ENCODE measurements at places on chromosomes 11 and 22.

GRCh38 chr22:20434773-20435172, 2.9 kb downstream of the SCARF2 start:
- no peak for DNase-seq

- peak; percentile 6 for DNase-seq
Measured at GRCh38 chr11:18540207-18541009, 13.7 kb upstream of the TSG101 start.

DNA sequence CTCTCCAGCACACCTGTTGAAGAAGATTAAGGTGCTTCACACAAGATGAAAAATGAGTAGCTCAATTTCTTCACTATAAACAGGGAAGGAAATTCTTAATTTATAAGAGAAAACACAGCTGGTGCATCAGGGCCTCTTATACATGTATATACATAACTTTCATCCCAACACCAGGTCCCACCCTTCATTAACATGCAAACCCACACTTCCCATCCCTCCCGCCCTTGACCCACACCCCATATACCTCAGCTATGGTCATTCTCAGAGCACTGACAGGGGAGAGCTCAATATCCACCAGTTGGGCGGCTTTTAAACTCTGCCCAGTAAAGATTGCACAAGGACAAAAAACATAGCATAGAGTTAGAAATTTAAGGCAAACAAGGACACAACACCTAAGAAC, 85.8 kb downstream of the ATG16L2 start:
- DNase-seq = no peak

- peak; percentile 53 for DNase-seq
Measured at GRCh38 chr22:19909350-19910179, 32.0 kb upstream of the COMT start.

DNA sequence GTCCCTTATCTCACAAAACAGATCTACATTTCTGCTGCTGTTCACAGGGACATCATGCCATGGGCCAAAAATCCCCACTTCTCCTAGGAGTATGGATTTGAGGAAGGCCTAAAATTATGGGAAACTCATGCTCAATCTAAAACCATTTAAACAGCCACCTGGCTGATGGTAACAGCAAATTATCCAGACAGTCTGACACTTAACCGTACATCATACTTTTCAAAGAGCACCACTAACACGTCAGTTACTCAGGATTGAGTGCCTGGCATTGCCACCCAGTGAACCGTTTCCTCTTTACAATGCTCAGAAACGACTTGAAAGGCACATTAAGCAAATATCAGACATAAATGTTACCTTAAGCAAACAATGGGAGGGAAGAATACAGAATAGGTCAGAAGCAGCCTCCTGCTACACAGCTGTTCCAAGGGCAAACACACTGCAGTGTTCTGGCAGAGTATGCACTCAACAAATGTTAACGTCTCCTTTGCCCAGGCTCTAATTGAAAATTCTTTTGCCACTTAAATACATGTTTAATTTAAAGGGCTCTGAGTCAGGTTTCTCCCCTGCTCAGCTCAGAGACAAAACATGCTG, 18.8 kb upstream of the SLC36A4 start:
- DNase-seq = peak; percentile 99

DNA sequence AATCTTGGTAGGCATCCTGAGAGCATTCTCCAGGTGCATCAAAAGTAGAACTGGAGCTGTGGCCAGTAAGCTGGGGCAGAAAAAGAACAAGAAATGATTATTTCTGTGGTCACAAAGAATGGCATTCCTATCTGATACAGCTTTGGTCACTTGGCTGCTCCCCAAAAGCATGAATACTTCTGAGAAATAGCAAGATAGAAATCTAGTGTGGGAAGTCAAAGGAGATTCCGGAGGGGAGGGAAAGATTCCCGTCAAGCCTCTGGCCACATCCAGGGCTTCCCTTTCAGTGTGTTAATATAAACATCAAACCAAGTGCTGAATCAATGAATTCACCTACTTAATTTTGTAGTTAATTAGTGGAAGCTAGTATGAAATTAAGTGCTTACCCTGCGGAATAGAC, 1185.4 kb downstream of the LRRC4C start:
- DNase-seq = no peak

GRCh38 chr11:42521994-42522393, 789.8 kb upstream of the API5 start:
- no peak for DNase-seq

Measured in NCI-H345 (cell line).